ENCODE measurements at places on chromosomes 12 and 14. TPM values are rescaled to one million over a fixed set of nuclear protein-coding genes. Genes with fewer than 3 reads are reported as not detected.
A peak's percentile ranks its signal among the peaks of the same experiment; 100 is the strongest.

ASCL1 gene
- not detected for total RNA-seq

PIWIL1 gene
- not detected for total RNA-seq

PAX9 gene
- not detected for total RNA-seq

GPR132 gene
- 1.0 TPM for total RNA-seq

NID2 gene
- 35.2 TPM for total RNA-seq

RNFT2 gene
- total RNA-seq = 0.66 TPM

DNA sequence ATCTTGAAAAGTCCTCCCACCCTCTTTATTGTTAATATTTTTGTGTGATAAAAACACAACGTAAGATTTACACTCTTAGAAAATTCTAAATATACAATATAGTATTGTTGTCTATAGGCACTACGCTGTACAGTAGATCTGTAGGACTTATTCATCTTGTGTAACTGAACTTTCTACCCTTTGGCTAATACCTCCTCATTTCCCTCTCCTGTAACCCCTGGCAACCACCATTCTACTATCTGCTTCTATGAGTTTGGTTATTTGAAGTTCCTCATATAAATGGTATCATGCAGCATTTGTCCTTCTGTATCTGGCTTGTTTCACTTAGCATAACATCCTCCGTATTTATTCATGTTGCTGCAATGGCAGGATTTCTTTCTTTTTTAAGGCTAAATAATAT is 5.2 kb upstream of the CLEC9A start:
- no peak overlapping the region for H3K4me3 ChIP-seq
- H3K27ac ChIP-seq = no peak overlapping the region
- no peaks in the 10 kb centered on the region for H3K4me1 ChIP-seq
- no peak for DNase-seq
- no peaks in the 10 kb centered on the region for H3K27me3 ChIP-seq

DNA sequence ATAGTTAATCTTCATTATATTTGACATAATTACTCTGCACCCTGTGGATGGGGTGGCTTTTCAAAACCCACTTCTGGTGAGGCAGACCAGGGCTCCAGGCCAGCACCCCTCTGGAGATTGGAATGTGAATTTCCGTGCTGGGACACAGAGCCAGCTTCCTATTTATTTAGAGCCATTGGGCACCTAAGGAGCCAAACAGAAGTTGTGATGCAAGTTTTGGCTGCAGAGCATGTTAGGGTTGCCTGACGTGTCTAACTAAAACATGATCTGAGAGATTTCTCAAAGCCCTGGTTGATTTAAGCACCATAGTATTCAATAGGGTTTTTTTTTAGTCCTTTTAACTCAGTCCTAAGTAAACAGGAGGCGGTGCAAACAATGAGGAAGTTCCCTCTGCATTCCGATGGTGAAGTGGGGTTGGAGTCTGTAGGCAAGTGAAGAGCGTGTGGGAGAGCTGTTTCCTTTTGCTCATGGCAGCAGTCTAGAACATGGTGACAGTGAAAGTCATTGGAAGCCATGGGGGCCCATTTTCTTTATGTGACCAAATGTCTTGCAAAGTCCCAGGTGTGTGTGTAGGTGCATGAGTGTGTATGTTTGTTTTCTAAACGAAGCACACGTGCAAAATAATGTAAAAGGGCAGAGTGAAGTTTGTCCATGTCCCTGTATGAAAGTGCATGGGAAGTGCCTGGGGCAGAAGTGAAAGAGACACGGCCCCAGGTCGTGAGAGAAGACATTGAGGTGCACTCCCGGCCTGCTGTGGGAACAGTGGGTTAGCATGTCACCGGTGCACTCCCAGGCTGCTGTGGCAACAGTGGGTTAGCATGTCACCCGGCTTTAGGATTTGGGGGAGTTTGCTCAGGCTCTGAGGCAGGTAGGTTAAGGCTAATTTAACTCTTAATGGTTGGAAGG is 117.7 kb downstream of the PRKCH start:
- peak overlapping the region; percentile 24 for H3K4me3 ChIP-seq
- H3K27ac ChIP-seq = peak overlapping the region; percentile 66
- DNase-seq = peak; percentile 25
- no peaks in the 10 kb centered on the region for H3K27me3 ChIP-seq
- peaks cover 56% of the 10 kb centered on the region for H3K4me1 ChIP-seq

DNA sequence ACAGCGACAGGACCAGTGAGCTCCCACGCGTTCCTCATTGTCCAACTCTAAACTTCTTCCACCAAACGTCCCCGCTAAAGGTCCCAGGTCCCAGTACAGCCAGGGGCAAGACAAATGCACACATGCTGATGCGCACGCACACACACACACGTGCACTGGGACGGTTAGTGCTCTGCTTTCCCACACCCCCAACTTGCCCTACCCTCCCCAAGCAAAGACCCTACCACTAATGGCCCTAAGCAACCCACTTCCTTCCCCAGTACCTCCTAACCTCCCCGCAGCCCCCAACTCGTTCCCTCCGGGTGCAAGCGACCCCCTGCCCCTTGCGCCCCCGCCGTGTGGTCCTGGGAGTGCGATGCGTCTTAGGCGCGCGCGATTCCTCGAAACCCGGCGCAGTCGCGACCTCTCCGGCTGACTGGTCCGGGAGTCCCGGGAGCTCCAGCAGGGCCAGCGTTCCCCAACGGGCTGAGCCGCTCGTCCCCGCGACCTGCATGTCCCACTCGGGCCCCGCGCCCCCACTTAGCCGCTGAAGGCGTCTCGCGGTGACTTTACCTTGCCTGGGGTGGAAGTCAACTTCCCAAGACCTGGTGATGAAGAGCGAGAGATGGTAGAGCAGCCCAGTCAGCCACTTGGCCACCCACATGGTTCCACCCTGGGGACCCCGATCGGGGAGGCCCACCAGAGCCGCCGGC is 578 bp downstream of the ADAMTS20 start:
- H3K27ac ChIP-seq = no peak overlapping the region
- peaks cover 62% of the 10 kb centered on the region for H3K27me3 ChIP-seq
- no peaks in the 10 kb centered on the region for H3K4me1 ChIP-seq
- H3K36me3 ChIP-seq = no peaks in the 10 kb centered on the region
- DNase-seq = no peak

DNA sequence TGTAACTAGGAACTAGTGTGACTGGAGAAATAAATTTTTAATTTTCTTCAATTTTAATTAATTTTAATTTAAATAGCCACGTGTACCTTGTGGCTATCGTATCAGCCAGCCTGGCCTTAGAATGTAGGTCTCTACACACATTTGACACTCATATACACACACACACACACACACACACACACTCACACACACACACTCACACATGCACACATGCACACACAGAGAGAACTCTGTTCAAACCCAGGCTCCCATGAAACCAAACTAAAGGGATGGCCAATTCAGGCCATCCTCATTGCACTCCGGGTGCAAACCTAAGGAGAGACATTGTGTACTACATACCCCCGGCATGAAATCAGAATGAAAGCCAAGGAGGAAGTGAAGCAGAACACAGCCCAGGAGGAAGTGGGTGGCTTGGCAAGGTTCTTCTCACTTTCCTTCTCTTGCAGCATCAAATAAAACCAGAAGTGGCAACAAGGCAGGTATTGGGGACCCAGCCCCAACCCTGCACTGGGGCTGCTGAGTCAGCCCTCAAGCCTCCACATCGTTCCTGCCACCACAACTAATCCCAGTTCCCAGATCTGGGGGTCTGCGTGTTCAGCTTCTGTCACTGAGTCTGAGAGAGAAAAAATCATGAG is 26.2 kb upstream of the CHPT1 start:
- peaks cover 8% of the 10 kb centered on the region for H3K4me1 ChIP-seq
- DNase-seq = peak; percentile 17
- H3K4me3 ChIP-seq = no peak overlapping the region
- H3K27me3 ChIP-seq = peaks cover 12% of the 10 kb centered on the region

DNA sequence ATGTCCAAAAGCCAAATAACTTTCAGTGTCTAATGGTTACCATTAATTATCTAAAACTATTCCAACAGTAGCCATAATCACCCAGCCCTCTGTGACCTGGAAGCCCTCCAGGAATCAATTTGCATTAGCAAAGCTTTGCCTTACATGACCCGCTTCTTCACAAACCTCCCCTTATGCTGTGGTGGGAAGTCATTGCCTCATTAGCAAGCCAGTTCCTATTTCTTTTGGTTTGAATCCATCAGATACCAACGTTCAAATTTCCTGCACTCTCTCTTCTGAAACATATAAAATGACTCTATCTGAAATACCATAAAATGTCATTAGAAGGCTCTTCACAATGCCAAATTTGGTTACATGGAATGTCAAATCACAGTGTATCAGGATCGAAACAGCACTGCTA is 268.3 kb upstream of the PRKD1 start:
- no peak for DNase-seq
- no peaks in the 10 kb centered on the region for H3K27me3 ChIP-seq
- no peak overlapping the region for H3K4me3 ChIP-seq
- H3K36me3 ChIP-seq = no peaks in the 10 kb centered on the region
- no peak overlapping the region for H3K27ac ChIP-seq

GRCh38 chr12:127310548-127310947 is 956.4 kb upstream of the TMEM132C start:
- no peak for DNase-seq
- H3K36me3 ChIP-seq = no peaks in the 10 kb centered on the region
- no peak overlapping the region for H3K27ac ChIP-seq
- peaks cover 51% of the 10 kb centered on the region for H3K27me3 ChIP-seq

DNA sequence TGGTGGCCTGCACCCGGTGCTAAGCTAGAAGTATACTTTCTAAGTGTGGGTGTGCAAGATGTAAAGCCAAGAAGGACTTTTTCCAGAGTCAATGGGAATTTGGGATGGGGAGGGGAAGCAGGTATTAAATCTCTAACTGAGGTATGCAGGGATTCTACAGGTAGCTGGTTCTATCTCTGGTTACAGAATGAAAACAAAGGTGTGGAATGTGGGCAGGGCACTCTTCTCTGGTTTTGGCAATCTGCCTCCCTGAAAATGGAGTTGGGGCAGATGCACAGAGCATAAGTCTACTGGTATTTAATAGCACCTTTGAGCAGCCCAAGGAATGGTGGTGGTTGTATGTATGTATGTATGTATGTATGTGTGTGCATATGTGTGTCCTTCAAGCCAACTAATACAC is 66.7 kb upstream of the PPP1R12A start:
- no peaks in the 10 kb centered on the region for H3K27me3 ChIP-seq
- H3K4me1 ChIP-seq = no peaks in the 10 kb centered on the region
- no peak overlapping the region for H3K27ac ChIP-seq

DNA sequence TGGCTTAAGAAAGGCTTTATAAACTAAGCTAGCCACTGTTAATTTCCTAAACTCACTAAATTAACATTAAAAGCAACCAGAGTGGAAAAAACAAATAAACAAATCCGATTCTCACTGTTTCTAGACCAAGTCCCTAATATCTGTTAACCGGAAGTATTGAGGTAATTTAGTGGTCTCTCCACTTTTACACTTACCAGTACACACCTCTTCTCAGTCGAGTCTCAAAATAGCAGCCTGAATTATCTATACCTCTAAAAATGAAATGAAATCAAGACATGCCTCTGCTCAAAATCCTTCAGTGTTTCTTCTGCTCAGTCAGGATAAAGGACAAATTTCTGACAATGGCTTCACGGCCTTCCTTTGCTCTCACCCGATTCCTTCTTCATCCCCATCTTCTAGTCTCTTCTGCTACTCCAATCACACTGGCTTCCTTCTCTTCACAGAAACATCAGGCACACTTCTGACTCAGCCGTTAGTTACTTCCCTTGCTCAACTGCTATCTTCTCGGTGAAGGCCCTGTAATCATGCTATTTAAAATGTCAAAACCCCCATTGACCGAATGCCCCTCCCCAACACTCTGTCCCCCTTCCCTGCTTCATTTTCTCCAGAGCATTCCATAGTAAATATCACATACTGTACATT is 161.3 kb downstream of the KITLG start:
- H3K27ac ChIP-seq = no peak overlapping the region
- no peaks in the 10 kb centered on the region for H3K27me3 ChIP-seq
- no peak for DNase-seq

DNA sequence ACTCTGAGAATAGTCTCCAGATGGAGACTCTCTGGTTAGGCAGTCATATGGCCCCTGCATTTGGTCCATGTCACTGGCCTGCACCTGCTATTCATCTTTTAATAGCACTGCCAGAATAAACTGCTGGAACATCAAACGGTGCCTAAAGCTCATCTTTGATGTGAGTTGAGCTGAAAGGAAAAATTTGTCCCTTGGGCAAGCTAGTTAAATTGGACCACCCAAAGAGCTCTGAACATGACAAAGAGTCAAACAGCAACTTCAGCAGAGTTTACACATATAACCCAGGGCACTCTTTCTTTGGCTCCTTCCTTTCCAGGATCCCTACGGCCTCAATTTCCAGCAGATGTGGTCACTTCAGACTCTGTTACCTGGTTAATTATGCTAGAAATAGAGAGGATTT is 269.9 kb downstream of the RPL10L start:
- H3K27ac ChIP-seq = no peak overlapping the region
- H3K27me3 ChIP-seq = no peaks in the 10 kb centered on the region
- H3K4me1 ChIP-seq = no peaks in the 10 kb centered on the region

GRCh38 chr12:6555018-6555691 is 687 bp downstream of the IFFO1 start:
- peak overlapping the region; percentile 95 for H3K4me3 ChIP-seq
- peaks cover 23% of the 10 kb centered on the region for H3K36me3 ChIP-seq
- no peak for DNase-seq
- peaks cover 76% of the 10 kb centered on the region for H3K4me1 ChIP-seq
- peak overlapping the region; percentile 94 for H3K27ac ChIP-seq

GRCh38 chr12:106739318-106739717 is 35.2 kb upstream of the RIC8B start:
- no peaks in the 10 kb centered on the region for H3K27me3 ChIP-seq
- peaks cover 20% of the 10 kb centered on the region for H3K4me1 ChIP-seq
- H3K27ac ChIP-seq = peak overlapping the region; percentile 41
- H3K36me3 ChIP-seq = no peaks in the 10 kb centered on the region

GRCh38 chr12:112900298-112901145 is 6.2 kb upstream of the OAS1 start:
- DNase-seq = no peak
- H3K4me3 ChIP-seq = no peak overlapping the region
- H3K4me1 ChIP-seq = no peaks in the 10 kb centered on the region
- peaks cover 36% of the 10 kb centered on the region for H3K27me3 ChIP-seq

DNA sequence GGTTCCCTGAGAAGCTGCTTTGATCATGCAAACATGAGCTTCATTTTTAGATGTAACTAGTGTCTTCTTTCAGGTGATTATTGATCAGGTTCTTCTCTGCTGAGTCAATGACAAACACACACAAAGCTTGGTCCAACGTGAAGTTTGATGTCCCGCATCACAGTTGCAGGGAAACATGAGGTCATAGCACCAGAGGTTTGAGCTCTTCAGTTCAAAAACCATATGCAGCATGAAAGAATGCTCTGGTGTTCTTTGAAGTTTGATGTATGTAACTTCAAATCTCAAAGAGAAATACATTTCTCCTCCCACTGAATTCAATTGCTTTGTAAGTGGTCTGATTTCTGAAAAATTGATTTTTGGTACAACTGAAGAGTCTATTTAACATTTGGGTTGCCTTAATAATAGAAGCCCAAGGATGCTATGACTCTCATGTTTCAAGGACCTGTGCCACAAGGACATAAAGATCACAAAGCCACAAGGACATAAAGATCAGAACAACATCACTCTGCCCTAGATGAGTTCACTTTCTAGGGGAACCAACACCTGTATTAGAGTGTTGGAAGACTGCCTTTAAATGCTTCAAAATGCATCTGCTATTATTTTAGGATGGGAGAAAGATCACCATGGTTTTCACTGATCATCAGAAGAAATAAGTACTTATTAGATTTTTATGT is 31.1 kb upstream of the AMIGO2 start:
- H3K36me3 ChIP-seq = no peaks in the 10 kb centered on the region
- H3K4me3 ChIP-seq = no peak overlapping the region
- H3K27ac ChIP-seq = no peak overlapping the region
- DNase-seq = no peak

GRCh38 chr12:96404696-96405095 is 4.5 kb upstream of the CDK17 start:
- DNase-seq = no peak
- no peak overlapping the region for H3K27ac ChIP-seq
- H3K4me3 ChIP-seq = no peak overlapping the region
- H3K36me3 ChIP-seq = no peaks in the 10 kb centered on the region

Measured in left ventricle myocardium inferior (tissue), 1 donor.